HFFc6 (cell line): ENCODE measurements at places on chromosomes 3 and 15. TPM values are rescaled to one million over a fixed set of nuclear protein-coding genes. Genes with fewer than 3 reads are reported as not detected.
A peak's percentile ranks its signal among the peaks of the same experiment; 100 is the strongest.

GRCh38 chr3:187782006-187782405 is 36.7 kb upstream of the BCL6 start:
- DNase-seq = no peak

- peak; percentile 54 for DNase-seq
These were observed 202.8 kb downstream of the SV2B start for GRCh38 chr15:91302588-91303439.

GRCh38 chr3:184765730-184766074 is 46.3 kb upstream of the VPS8 start:
- no peak for DNase-seq

GRCh38 chr15:58465866-58466517 is 34.2 kb downstream of the LIPC start:
- no peak for DNase-seq

GRCh38 chr3:153138276-153139210 is 23.5 kb upstream of the RAP2B start:
- DNase-seq = peak; percentile 93

- peak; percentile 52 for DNase-seq
These were observed 405.9 kb downstream of the ROBO1 start for GRCh38 chr3:79361748-79362378.

GRCh38 chr3:11613851-11614487 is 29.7 kb downstream of the VGLL4 start:
- no peak for DNase-seq

DNA sequence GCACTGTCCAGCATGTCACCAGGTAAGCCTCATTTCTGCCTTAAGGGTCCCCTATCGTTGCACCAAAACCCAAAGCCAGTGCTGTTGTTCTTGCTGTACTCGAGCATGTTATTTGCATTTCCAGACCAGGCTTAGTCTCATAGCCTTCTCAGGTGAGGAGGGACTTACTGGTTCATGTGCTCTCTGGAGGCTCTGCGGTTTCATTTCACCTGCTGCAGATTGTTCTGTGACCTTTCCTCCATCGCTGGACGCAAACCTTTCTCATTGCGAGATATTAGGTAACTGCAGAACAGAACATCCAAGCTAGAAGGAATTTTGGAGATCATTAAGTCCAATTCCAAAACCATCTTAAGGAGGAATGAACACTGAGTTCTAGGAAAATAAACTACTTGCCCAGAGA is 187.3 kb upstream of the BCL6 start:
- DNase-seq = no peak

DNA sequence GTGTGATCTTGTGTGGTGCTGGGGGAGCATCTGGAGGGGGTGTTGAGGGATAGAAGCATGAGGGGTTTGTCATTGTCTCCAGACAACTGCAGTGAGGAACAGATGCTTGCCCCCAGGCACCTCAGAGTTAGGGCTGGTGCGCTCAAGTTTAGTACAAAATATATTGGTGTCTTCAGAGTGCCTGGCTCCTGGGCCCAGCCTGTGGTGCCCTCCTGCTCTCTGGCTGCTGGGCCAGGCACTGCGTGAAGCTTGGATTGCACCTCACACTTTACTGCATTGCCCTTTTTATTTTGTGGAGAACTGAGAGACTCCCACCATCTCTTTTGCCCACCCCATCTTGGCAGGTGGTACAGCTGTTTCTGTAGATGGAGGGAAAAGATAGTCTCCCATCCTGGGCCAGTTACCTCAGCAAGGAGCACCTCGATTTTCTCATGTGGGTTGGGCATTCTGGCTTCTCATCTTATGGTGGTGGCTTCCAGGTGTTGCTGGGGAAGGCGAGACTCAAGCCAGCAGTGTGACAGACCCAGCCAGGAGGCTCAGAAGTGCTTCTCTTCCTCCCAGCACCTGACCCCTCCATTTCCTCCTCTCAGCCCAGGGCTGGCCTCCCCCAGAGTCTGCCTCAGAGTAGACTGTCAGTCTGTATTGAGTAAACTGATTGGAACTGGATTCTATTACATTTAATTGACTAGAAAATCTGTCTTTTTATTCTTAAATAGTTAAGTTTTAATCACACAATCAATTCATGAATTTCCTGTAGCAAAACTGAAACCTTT is 140.5 kb downstream of the DNAJB8 start:
- DNase-seq = no peak

- DNase-seq = no peak
These were observed 222.9 kb upstream of the NDN start for GRCh38 chr15:23910030-23910429.

GRCh38 chr3:117630885-117631284 is 921.3 kb downstream of the TUSC7 start:
- no peak for DNase-seq

DNA sequence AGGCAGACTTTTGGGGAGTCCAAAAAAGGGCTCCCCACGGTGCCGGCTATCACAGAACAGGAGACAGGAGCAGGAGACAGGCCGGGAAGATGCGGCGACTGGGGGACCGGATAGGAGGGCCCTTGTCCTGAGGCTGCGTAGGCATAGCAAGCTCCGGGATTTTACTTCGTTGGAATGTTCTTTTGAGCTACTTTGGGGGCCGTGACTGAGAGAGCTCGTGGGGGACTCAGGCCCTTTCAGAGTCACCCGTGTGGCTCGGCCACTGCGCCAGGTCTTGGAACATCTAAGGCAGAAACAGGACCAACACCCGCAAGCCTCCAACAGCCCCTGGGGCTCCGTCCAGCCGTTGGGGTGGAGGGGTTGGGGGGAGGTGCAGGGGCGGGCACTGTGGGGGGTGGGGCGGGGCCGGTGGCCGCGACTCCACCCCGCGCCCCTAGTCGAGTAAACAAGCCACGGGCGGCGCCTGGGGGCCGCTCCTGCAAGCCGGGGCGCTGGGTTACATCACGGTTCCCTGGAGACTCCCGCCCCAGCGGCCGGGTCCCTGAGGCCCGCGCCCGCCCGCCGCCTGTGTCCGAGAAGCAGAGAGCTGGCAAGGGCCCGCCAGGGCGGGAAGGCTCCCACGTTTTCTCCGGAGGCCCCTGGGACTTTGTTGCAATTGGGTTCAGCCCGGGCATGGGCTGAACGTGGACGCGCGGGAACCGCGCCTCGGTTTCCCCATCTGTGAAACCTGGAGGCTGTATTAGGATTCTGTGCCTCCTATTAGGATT is 23.3 kb upstream of the C15orf39 start:
- no peak for DNase-seq

- DNase-seq = no peak
These were observed 272.8 kb downstream of the BBX start for GRCh38 chr3:107795514-107796094.

GRCh38 chr3:45546716-45547701 is 47.5 kb upstream of the LIMD1 start:
- no peak for DNase-seq

GRCh38 chr3:193955719-193956118 is 180.2 kb upstream of the HES1 start:
- no peak for DNase-seq

GRCh38 chr15:74989527-74989926 is 5.8 kb upstream of the SCAMP5 start:
- DNase-seq = no peak

GRCh38 chr3:10482631-10483363 is 22.6 kb downstream of the ATP2B2 start:
- no peak for DNase-seq

GRCh38 chr3:12273045-12273695 is 15.7 kb upstream of the PPARG start:
- no peak for DNase-seq

- no peak for DNase-seq
These were observed 44.4 kb downstream of the GAP43 start for GRCh38 chr3:115667738-115668065.

Gene TRPM1
- total RNA-seq = not detected in 3 replicates

Gene CCR2
- total RNA-seq = not detected in 3 replicates

Gene GOLGA8S
- total RNA-seq = 0.06 to 0.08 TPM in 2 of 3 replicates, not detected in the other

Gene SLC2A2
- total RNA-seq = not detected in 3 replicates

Gene NR1I2
- total RNA-seq = not detected in 3 replicates

Gene RBP2
- total RNA-seq = not detected in 3 replicates

Gene TXNRD3
- 7.6 to 9.3 TPM (median 7.8 TPM) in 3 replicates for total RNA-seq

Gene PLIN1
- not detected in 3 replicates for total RNA-seq
